ENCODE measurements at places on chromosomes 7 and 10. TPM values are rescaled to one million over a fixed set of nuclear protein-coding genes. Genes with fewer than 3 reads are reported as not detected.

DNA sequence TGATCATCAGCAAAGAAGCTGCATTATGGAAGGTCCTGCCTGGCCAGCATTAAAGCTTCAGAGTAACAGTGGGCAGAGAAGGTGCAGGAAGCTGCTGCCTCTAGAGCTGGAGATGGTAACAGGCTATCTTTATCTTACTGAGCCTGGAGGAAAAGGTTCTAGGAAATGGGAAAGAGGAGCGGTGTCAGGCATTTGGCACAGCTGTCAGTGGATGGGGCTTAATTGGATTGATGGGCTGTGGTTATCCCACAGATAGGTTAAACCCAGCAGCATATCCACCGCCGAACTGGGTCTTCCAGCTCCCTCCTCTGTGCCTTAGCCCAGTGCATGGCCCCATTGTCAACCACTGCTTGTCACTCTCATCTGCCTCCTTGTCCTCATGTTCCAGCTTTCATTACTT is 127.6 kb downstream of the CCNY start:
- DNase-seq: no peak

The ADAM8 gene
- polyA plus RNA-seq: 1.0 TPM

DNA sequence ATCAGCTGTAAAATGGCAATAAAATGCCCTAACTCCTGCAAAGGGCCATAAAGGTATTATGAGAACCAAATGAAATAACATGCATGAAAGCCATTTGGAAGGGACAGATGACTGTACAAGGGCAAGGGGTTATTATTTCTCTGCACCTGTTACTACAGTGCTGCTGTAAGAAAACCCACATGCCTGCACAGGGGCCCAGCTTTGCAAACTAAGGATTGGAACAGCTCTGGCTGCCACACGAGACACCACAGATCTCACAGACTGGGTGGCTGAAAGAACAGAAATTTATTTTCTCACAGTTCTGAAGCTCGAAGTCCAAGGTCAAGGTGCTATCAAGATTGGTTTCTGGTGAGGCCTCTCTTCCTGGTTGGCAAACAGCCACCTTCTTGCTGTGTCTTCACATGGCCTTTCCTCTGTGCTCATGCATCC is 409.0 kb upstream of the NRP1 start:
- DNase-seq: no peak

- DNase-seq: no peak
Measured at GRCh38 chr10:125171402-125172306, 11.3 kb upstream of the CTBP2 start.

- DNase-seq: no peak
Measured at GRCh38 chr7:11327633-11328032, 354.0 kb downstream of the PHF14 start.

GRCh38 chr10:71277914-71278665 is 41.0 kb upstream of the SLC29A3 start:
- no peak for DNase-seq

DNA sequence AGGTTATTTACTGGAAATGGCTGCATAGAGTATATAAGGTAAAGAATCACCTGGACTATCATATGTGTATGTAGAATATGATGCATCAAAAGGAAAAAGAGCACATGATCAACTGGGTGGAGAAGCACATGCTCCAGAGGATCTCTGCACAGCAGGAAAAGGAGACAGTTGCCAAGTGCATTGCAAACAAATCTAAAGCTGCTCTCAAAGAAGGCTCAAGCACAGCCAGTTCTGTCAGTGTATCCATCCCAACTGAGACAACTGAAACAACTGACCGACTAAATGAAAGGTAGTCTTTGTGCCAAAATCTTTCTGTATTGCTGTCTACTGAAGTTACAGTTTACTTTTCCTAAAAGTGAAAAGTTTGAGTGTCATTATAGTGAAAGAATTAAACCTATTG is 83.2 kb upstream of the SGCE start:
- no peak for DNase-seq

The TFR2 gene
- polyA plus RNA-seq: 0.43 TPM

GRCh38 chr7:73625276-73625675 is 954 bp upstream of the MLXIPL start:
- no peak for DNase-seq

- no peak for DNase-seq
Measured at GRCh38 chr10:4034907-4035598, 250.0 kb upstream of the KLF6 start.

The PDE1C gene
- 4.8 TPM for polyA plus RNA-seq

The NEUROD6 gene
- polyA plus RNA-seq: 0.06 TPM

- no peak for DNase-seq
Measured at GRCh38 chr7:99740573-99741440, 5.8 kb upstream of the CYP3A7 start.

DNA sequence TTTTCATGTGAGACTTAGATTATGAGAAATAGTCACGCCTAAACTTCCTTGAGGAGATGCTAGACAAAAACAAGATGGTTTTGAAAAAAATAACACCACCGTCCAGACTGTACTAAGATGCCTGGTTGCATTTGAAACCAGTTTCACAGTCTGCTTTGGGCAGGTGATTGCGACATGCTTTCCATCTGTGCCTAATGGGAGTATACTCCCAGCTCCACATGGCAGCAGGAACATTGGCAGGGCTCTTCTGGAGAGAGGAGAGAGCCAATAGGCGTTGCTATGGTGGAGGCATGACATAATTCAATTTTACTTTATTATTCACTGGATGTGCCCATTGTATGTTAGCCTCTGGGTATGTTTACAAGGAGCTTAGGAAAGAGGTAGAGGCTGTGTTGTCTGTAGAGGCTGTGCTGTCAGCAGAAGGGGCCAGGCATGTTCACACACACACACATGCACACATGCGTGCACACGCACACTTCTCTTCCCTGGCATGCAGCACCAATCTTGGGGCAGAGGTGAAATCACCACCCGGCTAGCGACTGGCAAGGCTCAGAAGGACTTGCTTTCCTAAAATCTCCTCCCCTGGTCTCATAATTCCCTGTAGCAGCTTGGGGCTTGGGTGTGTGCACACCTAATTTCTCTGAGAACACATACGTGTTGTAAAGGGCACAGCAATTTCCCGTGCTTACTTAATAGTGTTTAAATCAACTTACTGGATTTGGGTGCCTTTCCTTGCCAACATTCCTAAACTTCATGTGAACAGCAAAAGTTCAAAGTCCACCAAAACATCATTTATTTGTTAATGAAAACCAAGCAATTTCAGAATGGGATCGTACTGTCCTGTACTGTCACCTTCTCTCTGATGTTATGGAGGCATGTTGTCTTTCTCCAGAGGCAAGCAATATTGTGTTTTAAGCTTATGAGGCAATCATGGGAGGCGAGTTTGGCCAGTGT is 162.1 kb downstream of the TCF7L2 start:
- no peak for DNase-seq

The MRLN gene
- 0.93 TPM for polyA plus RNA-seq

The INHBA gene
- polyA plus RNA-seq: 5.5 TPM

The TMEM213 gene
- polyA plus RNA-seq: 44.4 TPM

DNA sequence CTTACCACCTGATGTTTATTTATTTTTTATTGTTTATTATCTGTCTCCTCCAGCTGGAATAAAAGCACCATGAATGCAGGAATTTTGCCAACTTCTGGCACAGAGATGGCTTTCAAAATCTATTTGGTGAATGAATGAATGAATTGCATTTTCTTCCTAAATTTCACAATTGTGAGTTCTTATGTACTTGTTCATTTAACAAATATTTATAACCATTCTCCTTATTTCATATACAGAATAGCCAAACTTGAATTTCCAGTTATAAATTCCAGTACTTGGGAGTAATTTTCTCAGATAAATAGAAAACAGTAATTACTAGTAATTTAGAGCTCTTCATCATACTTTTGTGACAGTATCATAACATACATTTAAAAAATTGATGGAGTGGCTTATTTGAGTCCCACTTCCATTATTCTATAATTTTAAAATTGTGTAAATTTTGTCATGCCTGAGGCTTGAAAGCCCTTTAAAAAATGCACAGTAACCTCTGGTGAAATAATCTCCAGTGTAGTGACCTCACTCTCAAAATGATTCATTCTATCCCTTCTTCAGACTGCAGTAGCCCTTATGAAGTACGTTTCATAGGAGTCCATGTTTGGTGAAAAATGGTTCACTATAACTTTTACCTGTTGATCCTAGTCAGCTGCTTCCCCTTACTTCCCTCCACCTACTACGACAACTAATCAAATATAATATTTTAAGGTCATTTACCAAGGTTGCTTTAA is 40.0 kb upstream of the SRI start:
- DNase-seq: no peak

DNA sequence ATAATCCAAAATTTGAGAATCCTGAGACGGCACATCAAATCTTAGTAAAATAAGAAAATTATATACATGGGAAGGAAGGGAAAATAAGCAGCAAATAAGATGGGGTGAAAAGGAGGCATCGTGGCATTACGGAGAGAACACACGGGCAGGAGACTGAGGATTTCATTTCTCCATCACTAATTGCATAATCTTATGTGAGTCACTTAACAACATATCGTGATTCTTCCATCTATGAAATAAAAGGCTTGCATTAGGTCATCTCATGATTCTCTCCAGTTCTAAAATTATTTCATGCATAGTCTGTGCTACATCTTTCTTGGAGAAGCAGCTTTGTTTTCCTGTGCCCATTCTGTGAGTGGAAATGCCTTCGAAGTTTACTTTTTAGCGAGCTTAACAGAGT is 288.7 kb downstream of the LRMDA start:
- DNase-seq: no peak

The HOXA6 gene
- polyA plus RNA-seq: 24.4 TPM

DNA sequence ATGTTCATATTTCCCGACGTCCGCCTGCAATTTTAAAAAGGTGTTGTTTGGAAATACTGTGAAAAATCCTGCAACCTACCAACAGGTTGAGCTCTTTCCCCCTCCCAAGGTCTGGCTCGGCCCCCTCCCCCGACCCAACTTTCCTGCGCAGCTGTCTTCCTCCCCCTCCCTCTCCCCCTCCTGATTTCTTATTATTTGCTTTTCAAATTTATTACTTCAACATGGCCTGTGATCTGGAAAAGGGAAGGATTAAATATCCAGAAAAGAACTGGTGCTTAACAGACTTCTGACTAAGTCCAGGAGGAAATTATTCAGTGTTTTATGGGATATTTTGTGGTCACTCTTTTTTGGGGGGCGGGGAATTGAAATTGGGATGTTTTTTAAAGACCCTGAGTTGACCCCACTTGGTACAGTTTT is 2.4 kb downstream of the ARID5B start:
- no peak for DNase-seq

- DNase-seq: no peak
Measured at GRCh38 chr10:50529660-50530059, 94.1 kb downstream of the SGMS1 start.

The MYH16 gene
- 0.21 TPM for polyA plus RNA-seq

- no peak for DNase-seq
Measured at GRCh38 chr10:23376229-23376655, 31.6 kb upstream of the C10orf67 start.

The ZNF488 gene
- polyA plus RNA-seq: 6.4 TPM

The TSPAN12 gene
- polyA plus RNA-seq: 193 TPM

DNA sequence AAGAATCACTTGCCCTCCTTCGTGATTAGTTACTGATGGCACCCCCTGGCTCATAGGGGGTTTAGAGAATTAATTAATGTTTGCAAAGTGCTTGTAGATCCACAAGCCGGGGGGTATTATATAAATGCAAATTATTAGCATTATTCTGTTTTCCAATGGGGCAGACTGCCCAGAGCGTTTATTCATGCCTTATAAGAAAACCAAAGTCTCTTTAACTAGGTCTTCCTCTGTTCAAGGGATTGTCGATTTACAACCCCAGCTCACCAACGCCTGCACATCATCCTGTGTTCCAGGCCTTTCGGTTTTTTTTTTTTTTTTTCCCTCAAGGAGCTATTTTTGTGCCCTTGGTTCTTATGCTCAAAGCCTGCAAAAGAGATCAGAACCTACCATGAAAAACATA is 630.7 kb downstream of the PARD3 start:
- no peak for DNase-seq

DNA sequence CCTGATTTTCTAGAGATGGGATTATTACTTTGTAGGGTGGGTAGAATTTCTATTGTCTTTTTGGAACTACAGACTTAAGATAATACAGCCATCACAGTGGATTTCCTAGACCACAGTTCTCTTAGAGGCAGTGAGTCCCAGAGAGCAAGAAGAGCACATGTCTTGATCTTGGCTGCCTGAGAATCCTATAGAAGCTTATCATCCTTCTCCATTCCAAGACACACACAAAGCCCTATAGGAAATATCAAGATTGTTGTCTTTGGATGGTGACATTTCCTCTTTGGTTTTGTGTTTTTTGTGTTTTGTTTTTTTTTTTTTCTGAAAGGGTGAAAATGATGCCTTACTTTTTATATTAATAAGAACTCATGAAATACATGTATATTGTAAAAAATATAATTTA is 143.1 kb downstream of the AHR start:
- no peak for DNase-seq

- DNase-seq: no peak
Measured at GRCh38 chr10:69994262-69994661, 58.4 kb upstream of the MACROH2A2 start.

GRCh38 chr7:2105917-2106316 is 126.8 kb downstream of the MAD1L1 start:
- no peak for DNase-seq

The NUTM2E gene
- polyA plus RNA-seq: 1.3 TPM

- DNase-seq: no peak
Measured at GRCh38 chr10:45440511-45441062, 66.6 kb downstream of the ALOX5 start.

The TSPAN15 gene
- polyA plus RNA-seq: 67.5 TPM

- DNase-seq: no peak
Measured at GRCh38 chr10:5631936-5632335, 34.5 kb downstream of the ASB13 start.

- DNase-seq: no peak
Measured at GRCh38 chr7:46954181-46954580, 627.7 kb downstream of the TNS3 start.

- no peak for DNase-seq
Measured at GRCh38 chr7:137878333-137878961, 31.7 kb upstream of the DGKI start.

GRCh38 chr7:1470901-1471300 is 11.6 kb upstream of the MICALL2 start:
- DNase-seq: no peak

DNA sequence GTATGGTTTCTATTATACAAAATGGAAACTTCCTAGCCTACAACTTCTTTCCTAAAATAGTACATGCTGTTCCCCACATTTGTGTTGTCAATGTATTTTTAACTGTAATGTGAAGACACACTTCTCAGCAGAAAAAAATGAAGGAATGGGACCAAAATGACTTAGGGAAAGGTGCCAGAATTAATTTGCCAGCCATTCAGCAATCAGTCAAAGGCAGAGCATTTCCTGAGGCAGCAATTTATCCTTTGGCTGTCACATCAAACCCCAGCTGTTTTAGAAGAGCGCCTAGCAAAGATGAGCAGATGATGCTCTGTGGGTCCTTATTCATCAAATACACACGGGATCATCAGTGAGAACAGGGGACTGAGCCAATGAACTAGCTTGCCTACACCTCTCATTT is 592.5 kb downstream of the KCNMA1 start:
- DNase-seq: no peak

The ELOVL3 gene
- polyA plus RNA-seq: 3.2 TPM

All from right renal cortex interstitium (tissue), 3 donors.